ENCODE measurements at places on chromosomes 3 and 15.

DNA sequence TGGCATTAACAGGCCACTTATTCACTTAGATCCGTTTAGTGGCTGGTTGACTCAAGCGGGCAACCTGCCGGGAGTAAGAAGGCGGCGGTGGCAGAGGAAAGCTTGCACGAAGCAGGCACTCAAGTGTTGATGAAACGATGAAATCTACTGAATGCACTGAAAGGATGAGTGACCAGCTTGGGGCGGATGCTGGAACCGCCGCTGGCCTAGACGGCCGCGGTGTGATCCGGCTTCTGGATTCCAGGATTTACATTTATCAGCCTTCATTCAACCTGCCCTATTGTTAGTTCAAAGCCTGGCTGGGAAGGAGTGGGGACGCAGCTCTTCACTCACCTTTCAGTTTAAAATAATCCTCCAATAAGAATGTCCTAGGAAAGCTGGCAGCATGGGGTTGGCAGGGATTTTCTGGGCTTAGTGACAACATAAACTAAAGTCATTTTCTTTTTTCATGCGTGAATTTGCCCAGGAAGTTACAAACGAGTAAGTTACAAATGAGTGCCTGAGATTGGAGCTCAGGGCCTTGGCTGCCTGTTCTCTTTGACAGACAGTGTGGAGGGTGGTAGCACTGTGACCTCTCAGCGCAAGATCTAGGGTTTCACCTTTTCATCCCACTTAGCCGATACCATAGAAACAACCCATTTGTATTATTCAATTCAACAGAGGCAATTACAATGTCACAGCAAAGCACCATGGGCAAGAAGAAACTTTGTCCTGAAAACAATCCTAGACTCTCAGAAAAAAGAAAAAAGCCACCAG, 1.1 kb upstream of the PLCH1 start:
- peak; percentile 69 for DNase-seq

DNA sequence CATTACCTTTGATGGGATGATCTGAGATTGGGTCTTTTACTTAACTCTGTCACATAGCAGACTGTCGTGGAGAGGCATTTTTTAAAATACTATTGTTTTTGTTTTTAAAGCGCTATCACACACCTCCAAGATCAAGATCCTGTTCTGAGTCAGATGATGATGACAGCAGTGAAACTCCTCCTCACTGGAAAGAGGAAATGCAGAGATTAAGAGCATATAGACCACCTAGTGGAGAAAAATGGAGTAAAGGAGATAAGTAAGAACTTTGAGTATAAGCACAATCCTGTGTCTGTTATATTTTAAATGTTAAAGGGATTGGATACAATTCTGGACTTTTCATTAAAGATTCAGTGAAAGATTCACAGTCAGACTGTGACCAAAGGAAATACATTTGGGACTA, 18.4 kb upstream of the ZBTB47 start:
- no peak for DNase-seq

- no peak for DNase-seq
Observed at GRCh38 chr3:146536681-146537080, 7.7 kb downstream of the PLSCR1 start.

GRCh38 chr15:78909791-78910228, 35.0 kb downstream of the CTSH start:
- DNase-seq: peak; percentile 23

DNA sequence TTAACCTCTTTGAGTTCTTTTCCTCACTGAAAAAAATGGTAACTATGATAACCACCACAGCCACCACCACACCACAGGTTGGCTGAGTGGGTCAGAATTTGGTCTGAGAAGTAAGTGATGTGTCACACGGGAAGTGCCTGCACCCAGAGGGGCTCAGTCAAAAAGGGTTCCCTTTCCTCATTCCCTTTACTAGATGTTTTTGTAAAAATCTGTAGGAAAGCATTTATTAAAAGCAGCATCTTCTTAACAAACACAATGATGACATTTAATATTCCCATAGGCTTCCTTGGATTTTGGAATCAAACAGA, 23.2 kb downstream of the CFAP92 start:
- DNase-seq: no peak

DNA sequence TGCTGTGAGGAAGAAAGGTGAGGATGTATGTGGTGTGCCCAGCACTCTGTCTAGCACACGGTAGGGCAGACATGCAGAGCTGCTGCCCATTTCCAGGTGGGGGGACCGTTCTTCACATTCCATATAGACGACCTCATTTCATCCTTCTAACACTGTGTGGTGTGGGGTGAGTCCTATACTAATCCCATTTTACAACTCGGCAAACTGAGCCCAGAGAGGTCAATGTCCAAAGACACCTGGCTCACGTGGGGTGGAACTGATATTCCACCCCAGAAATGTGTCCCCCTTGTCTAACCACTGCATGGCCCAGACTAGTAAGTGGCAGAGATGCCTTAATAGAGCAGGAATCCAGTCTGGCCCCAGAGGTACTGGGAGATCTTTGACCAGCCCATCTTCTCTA, 119.2 kb downstream of the FBLN2 start:
- no peak for DNase-seq

GRCh38 chr3:98596541-98597500, 3.4 kb upstream of the CPOX start:
- DNase-seq: peak; percentile 5

- no peak for DNase-seq
Observed at GRCh38 chr3:149535333-149535685, 60.8 kb downstream of the TM4SF4 start.

- peak; percentile 33 for DNase-seq
Observed at GRCh38 chr3:65883613-65884012, 155.1 kb downstream of the MAGI1 start.

- DNase-seq: no peak
Observed at GRCh38 chr15:60964527-60964926, 264.6 kb downstream of the RORA start.

DNA sequence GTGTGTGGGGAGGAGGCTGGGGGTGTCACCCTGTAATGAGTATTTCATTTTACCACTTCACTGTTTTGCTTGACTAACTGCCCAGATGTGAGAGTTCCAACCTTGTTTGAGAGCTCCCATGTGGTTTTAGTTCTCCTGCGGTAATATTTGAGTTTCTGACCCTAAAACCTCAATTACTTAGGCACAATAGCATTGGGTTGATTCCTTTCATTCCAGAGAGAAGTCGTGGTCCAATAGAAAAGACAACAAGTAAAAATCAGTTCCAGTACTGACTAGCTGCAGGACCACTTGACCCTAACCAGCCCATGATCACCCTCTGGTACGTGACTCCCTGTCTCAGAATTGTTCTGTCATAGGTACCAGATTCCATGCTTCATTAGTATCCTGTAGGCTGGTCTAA, 630.4 kb downstream of the CADM2 start:
- DNase-seq: no peak

DNA sequence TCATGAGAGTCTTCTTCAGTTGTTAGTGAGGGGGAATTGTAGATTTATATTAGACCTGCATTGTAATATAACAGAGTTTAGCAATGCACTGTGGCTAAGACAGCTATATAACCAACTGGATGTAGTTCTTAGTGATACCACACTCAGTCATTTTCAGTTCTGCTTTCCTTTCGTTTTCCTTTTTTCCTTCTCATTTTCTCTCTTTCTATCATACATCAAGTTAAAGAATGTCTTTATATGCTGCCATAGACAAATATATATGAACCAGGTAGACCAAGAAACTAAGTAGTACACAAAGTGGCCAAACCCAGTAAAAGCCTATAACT, 43.7 kb upstream of the CD47 start:
- DNase-seq: no peak

DNA sequence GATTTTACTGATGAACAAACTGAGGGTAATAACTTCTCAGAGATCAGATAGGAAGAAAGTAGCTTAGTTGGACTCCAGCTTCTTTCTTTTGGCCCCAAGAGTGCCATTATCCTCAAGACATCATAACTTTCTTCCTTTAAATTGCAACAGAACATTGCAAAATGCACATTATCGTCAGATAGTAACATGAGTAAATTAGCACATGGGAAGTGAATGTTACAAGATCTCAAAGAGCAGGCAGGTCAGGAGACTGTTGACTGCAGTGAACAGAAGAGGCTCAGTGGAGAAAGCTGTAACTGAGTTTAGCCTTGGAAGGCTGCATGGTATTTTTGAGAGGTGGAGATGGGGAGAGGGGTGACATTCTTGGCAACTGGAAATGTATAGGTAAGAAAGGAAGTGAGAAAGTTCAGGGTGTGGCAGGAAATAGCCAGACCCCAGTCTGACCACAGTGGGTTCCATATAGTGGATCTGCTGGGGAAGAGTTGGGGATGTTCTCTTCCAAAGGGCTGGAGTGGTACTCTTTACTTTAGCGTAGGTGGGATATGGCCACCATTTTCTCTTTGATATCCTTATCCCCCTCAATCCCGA, 307.7 kb downstream of the RPLP1 start:
- no peak for DNase-seq

DNA sequence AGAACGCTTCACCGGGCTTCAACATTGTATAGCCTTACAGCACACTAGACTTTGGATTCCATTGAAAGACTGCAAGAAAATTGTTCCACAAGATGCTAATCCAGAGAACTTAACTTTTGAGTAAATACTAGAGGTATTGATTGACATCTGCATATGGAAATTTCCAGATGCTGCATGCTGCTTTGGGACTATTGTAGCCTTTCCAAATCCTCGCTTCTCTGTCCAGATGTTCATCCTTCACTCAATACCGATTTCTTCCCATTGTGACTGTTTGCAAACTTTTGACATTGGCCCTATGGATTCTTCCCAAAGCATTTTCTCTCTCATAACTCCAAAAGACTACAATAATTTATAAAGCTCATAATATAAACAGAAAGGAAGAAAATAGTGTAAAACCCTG, 41.4 kb downstream of the COL6A6 start:
- no peak for DNase-seq

DNA sequence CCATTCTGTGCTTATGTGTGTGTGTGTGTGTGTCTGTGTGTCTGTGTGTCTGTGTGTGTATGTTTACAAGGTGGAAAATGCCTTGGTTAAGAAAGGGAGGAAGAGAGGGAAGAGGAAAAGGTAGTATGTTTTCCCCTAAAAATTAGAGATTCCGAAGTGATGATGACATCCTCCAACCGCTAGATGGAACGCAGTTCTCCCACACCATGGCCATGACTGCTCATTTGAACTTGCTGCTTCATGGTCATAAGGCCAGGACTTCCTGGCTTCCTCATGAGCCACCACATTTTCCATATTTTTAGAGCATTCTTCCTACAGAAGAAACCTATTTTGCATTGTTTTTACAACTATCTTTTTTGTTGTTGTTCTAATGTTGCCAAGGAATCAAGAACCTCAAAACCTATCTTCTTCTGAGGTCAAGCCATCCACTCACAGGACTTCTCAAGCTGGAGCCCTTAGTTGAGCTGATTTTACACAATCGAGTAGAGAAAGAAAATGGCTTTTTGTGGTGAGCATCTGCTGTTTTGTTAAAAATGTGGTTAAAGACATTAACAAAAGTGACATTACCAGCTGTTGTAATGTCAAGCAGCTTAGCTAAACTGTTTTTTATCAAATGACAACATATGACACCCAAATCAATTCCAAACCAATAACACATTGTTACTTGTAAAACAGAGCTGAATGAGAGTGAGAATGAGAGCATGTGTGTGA, 1091.0 kb downstream of the FHIT start:
- no peak for DNase-seq

GRCh38 chr15:100133001-100133400, 208.8 kb downstream of the ADAMTS17 start:
- DNase-seq: no peak

- DNase-seq: no peak
Observed at GRCh38 chr3:103653996-103654395, 1219.2 kb downstream of the ZPLD1 start.

- DNase-seq: no peak
Observed at GRCh38 chr3:177603148-177603603, 405.9 kb upstream of the TBL1XR1 start.

GRCh38 chr3:80733522-80734176, 965.9 kb upstream of the ROBO1 start:
- DNase-seq: no peak

- DNase-seq: no peak
Observed at GRCh38 chr15:70262591-70263274, 165.0 kb upstream of the TLE3 start.

GRCh38 chr3:4708230-4708629, 215.1 kb downstream of the ITPR1 start:
- no peak for DNase-seq
